Hematopoietic multipotent progenitor cell (in vitro differentiated cells): ENCODE measurements at places on chromosomes 5 and 9. TPM values are rescaled to one million over a fixed set of nuclear protein-coding genes. Genes with fewer than 3 reads are reported as not detected.

DNA sequence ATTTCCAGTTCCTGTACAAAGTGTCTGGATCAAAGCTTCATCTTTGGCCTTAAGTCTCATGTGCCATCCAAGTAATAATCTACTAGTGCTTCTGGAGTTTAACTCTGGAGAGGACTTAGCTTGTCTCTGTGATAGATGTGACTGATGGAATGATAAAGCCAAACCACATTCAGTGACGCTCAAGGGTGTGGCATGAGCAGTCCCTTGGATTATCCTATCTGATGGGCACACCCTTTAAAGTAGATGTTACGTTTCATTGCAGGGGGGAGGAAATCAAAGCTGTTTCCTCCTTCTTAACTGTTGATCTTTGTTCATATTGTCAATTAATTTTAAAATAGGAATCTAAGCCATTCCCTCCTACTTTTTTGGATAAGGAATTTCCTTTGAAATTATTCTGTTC lies 8.5 kb upstream of the EGFLAM start:
- DNase-seq = no peak

DNA sequence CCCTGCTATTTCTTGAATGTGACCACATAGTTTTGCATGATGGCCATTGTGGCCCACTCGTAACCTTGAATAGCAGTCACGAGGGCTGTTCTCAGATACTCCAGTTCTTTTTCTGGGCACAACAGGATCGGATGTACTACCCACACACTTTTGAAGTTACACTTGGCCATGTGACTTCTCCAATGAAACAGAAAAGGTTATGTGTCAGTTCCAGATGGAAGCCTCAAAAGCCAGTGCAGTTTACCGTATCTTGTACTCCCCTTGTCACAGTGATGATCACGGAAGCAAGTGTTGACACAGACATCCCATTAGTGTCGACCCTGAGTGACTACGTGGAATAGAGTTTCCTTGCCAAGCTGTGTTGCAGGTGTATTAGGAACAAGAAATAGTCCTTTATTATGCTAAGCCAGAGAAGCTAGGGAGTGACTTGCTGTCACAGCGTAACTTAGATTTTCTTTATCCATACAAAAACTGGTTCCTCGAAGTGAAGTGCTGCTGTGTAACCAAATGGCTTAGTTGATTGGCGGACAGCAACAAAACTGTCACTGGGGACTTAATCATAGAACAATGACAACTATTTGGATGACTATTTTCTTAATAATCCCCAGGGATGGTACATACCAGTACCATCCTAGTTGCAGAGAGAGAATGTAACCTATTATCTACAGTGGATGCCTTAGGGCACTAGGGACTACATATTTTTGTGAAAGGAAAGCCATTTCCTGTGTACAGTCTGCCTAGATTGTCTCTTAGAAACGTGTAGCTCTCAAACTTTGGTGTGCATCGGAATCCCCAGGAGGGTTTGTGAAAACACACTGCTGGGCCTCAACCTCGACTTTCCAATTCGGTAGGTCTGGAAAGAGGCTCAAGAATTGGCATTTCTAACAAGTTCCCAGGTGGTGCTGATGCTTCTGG lies 90.1 kb upstream of the DMRT1 start:
- DNase-seq = no peak

- DNase-seq = no peak
Observed at GRCh38 chr9:12813960-12814876, 39.4 kb downstream of the LURAP1L start.

- no peak for DNase-seq
Observed at GRCh38 chr5:15023846-15024245, 152.3 kb upstream of the ANKH start.

DNA sequence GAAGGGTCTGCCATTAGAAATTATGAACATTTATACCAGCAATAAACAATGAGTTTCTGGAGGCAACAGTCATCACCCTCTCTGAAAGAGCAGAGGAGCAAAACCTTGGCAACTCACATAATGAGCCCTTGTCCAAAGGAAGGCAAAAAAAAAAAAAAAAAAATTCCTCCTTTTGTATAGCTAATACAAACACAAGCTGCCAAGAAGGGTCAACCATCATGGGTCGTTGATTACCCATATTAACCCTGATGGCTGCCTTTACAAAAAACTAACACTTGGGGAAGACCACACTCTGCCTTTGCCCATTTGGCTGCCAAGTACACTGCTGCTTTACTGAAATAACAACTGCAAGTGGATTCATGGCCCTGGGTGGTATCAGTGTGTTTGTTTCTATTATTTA lies 272.7 kb downstream of the ADAMTSL1 start:
- DNase-seq = no peak

ROPN1L gene
- total RNA-seq = 1.9 TPM
